Daoy (cell line): ENCODE measurements at places on chromosomes 7 and 10. TPM values are rescaled to one million over a fixed set of nuclear protein-coding genes. Genes with fewer than 3 reads are reported as not detected.

- DNase-seq = peak; percentile 15
Observed at GRCh38 chr7:135001390-135002165, 15.3 kb downstream of the AGBL3 start.

The CLRN3 gene
- not detected in 2 replicates for total RNA-seq

GRCh38 chr10:102919992-102920739, 2.1 kb downstream of the CNNM2 start:
- no peak for DNase-seq

DNA sequence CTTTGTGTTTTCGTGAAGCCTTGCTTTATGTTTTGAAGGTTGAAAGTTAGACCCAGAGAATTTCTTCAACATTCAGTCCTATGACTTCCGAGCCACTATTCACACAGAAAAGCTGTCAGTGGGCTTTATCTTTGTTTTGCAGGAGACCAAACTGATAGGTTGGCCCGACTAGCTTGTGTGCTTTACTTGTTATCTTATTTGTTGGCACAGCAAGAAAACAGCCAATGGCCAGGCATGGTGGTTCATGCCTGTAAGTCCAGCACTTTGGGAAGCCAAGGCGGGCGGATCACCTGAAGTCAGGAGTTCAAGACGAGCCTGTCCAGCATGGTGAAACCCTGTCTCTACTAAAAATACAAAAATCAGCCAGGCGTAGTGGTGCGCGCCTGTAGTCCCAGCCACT, 16.0 kb upstream of the GDI2 start:
- DNase-seq = no peak

DNA sequence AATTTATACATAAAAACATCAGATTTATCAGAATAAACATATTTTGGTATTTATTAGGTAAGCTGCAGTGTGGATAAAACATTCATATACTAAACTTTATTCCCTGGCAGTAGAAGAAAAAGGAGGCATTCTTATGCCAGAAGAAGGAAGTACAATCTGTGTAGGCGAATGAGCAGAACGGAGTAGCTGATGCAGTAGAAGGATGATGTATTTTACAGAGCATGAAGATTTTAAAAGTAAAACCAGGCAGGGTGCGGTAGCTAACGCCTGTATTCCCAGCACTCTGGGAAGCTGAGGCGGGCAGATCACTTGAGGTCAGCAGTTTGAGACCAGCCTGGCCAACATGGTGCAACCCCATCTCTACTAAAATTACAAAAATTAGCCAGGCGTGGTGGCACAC, 294.9 kb upstream of the MKLN1 start:
- no peak for DNase-seq

DNA sequence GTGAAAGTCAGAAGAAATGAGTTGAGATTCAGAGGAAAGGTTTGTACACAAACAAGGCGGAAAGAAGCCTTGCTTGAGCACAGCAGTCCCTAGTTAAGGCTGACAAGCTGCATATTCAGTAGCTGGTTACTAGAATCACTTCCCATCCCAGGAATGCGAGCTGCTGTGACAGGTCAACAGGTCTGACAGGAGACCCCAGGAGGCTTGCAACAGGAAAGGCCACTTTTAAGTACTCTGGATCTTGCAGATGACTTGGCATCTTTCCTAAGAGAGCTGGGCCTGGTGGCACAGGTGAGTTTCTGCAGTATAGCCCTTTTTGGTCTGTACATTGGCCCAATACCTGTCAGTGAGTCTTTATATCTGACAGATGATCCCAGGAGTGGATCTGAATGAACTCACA, 35.7 kb upstream of the UNC5B start:
- no peak for DNase-seq

The PITX3 gene
- not detected in 2 replicates for total RNA-seq

DNA sequence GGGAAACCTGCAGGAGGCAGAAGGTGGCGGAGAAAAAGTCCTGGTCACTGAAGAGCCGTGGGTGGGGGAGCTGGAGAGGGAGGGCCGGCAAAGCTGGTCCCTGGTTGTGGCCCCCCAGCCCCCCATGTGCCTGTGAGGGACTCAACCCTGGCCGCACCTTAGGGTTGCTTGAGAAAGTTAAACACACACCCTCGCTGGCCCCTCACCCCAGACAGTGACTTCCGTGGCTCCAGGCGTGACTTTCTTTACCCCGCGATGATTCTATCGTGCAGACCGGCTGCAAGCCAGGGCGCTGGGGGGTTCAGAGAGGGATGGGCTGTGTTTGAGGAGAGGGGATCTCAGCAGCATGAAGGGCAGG, 447.6 kb upstream of the FOXK1 start:
- no peak for DNase-seq

- DNase-seq = no peak
Observed at GRCh38 chr10:46294641-46295220, 7.9 kb downstream of the ANTXRL start.

- DNase-seq = no peak
Observed at GRCh38 chr7:36182854-36183604, 30.0 kb downstream of the EEPD1 start.

The PSMG3 gene
- total RNA-seq = 107 and 130 TPM in 2 replicates

GRCh38 chr7:115132096-115132495, 210.2 kb downstream of the MDFIC start:
- no peak for DNase-seq

The GIMAP2 gene
- 5.5 and 7.0 TPM in 2 replicates for total RNA-seq
